ENCODE measurements at places on chromosomes 4 and X.

DNA sequence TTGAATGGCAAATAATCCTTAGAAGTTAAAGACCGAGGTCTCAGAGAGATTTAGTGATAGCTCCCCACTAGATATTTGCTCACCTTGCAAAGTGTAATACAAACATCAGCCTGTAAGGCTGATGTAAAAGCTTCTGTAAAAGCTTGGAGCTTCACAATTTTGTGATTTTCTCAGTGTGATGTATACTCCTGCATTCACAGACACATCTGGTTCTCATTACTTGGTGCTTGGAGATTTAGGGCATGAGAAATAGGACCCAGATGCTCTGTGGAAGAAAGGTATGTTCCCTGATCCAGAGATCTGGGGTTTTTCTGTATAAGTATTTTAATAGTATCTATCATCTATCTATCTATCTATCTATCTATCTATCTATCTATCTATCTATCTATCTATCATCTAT lies 1664.3 kb downstream of the C4orf33 start:
- no peak for DNase-seq

DNA sequence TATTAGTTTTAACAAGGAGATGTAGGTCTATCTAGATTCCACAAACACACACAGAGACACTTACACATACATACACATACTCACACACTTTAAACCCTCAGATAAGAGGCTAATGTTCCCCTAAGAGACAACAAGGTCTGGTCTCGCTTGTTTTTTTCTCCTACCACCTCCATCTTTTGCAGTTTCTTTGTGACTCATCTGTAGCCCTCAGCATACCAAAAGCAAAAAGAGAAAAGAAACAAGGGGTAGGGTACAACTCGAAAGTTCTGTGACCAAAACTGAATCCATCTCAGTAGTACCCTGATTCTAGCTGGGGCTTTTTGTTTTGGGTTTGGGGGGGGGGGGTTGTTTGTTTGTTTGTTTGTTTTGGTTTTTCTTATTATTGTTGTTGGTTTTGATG lies 12.2 kb upstream of the EXOSC9 start:
- DNase-seq = no peak

DNA sequence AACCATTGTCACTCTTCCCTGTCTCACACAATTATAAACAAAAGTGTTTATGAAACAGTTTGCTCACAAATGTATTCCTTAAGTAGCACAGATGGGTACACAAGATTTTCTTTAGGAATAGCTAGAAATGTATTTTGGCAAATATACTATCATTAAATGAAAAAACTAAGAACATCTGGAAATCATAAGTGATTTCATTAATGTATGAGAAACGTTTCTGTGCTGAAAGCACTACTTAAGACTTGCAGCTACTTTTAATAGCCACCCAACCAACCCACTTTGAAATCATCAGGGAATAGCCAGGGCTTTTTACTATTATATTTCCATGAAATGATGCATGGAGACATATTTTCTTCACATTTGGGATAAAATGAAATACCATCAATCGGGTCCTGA lies 62.3 kb upstream of the NAP1L5 start:
- DNase-seq = no peak

GRCh38 chrX:13179586-13179985 lies 135.2 kb upstream of the FAM9C start:
- no peak for DNase-seq

GRCh38 chrX:131746491-131746968 lies 202.7 kb downstream of the OR13H1 start:
- peak; percentile 59 for DNase-seq

DNA sequence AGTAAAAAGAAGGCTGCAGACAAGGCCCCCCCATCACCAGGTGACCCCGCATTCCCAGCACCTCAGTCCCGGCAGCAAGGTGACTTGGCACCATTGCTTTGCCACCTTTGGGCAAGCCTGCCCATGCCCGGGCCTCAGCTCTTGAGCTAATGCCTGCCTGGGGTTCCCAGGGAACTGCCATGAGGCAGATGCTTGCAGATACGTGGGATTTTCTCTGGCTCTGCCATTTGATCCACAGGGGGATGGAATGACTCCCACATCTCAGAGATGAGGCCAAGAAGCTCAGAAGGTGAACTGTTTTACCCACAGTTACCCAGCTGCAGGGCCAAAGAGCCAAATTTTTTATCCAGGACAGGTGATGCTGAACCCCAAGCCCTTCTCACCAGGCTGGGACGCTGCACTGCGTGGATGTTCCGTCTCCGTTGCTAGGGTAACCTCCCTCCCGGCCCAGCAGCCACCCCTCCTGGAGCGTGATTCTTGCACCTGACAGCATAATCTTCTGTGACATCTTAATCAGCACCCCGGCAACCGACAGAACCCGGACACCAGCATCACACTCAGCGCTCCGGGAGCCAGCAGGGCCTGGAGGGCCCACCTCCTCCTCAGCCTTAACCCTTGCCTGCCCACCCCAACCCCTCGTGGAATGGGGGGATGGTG lies 15.7 kb upstream of the MSX1 start:
- no peak for DNase-seq

DNA sequence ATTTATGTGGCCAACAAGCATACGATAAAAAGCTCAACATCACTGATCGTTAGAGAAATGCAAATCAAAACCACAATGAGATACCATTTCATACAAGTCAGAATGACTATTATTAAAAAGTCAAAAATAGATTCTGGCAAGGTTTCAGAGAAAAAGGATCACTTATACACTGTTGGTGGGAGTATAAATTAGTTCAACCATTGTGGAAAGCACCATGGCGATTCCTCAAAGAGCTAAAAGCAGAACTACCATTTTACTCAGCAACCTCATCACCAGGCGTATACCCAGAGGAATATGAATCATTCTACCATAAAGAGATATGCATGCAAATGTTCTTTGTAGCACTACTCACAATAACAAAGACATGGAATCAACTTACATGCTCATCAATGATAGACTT lies 478.7 kb upstream of the GALNTL6 start:
- no peak for DNase-seq

DNA sequence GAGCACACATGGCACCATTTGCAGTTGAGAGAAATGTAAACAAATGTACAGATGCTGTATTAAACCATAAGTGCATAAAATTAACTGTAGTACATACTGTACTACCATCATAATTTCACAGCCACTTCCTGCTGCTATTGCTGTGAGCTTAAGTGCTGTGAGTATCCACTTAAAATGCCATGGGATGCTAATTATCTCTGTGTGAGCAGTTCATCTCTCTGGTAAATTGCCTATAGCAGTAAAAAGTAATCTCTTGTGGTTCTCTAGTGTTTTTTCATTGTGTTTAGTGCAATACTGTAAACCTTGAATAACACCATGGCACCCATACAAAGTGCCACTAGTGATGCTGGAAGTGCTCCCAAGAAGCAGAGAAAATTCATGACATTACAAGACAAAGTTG lies 9.9 kb upstream of the SCOC start:
- DNase-seq = peak; percentile 33

DNA sequence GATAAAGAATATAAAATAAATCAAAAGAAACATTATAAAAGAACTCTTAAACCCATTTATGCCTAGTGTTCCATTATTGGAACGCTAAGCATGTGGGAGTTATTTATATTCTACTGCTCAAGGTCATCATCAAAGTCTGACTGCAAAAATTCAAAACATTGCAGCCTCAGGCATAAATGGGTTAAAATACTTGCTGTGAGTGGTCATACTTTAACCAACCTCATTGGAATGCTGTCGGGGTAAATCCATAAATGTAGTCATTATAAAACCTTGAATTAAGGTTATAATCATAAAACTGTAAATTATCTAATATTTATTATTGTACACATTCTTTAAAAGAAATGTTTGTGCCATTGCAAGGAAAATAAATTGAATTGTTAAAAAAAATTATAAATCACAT lies 55.0 kb downstream of the RPS6KA6 start:
- no peak for DNase-seq

DNA sequence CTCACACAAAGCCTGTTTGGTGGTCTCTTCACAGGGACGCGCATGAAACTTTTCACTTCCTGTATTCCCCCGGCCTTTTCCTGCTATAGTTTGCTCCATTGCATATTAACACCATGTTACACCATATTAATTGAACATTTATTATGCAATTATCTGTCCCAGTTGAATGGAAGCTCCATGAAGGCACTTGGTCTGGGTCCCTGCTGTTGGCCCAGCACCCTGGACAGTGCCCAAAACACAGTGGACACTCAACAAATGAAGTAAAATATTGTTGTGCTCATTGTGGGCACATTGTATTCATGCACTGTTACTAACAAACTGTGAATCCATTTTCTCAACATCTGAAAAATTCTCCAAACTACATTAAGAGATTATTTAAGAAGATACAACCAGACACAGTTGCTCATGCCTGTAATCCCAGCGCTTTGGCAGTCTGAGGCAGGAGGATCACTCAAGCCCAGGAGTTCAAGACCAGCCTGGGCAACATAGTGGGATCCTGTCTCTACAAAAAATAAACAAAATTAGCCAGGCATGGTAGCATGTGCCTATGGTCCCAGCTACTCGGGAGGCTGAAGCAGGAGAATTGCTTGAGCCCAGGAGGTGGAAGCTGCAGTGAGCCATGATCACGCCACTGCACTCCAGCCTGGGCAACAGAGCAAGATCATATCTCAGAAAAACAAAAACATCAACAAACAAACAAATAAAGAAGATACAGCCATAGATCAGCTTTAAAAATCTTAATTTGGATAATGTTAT lies 292.7 kb upstream of the TENM3 start:
- no peak for DNase-seq

- DNase-seq = no peak
Measured at GRCh38 chrX:109813236-109813635, 80.2 kb upstream of the ACSL4 start.

DNA sequence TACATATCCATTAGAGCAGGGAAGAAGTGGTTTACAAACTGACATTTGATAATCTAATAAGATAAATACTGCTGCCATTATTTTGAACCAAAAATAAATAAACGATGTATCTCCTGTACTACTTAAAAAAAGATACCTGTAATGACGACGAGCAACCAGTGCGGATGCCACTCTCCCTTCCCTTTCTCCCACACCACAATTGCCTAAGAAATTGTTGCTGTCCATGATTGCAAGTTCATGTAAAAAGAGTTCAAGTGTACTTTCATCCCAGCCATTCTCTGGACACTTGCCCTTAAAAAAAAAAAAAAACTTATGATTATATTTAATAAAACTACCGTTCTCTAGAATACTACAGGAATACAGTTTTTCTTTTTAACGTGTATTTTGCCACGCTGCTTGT lies 1.4 kb downstream of the SEPSECS start:
- DNase-seq = no peak

DNA sequence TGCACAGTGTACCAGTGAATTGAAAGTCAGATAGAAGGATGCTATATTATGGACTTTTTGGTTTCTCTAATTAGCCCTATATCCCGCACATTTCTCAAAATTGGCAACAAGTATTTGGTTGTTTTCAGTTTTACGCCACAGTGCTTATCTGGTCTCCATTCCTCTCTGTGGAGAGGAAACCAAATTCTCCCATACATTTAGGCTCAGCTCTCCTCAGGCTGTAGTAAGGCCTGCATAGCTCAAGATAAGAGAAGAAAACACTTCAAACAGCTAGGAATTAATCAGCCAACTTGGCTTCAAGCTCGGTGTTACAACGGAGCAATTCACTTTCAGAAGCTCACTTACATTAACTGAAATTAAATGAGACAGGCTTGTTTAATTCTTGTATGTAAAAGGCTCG lies 263.2 kb downstream of the PDHA2 start:
- DNase-seq = no peak

GRCh38 chrX:152117305-152117704 lies 21.1 kb downstream of the MAGEA10 start:
- DNase-seq = no peak

DNA sequence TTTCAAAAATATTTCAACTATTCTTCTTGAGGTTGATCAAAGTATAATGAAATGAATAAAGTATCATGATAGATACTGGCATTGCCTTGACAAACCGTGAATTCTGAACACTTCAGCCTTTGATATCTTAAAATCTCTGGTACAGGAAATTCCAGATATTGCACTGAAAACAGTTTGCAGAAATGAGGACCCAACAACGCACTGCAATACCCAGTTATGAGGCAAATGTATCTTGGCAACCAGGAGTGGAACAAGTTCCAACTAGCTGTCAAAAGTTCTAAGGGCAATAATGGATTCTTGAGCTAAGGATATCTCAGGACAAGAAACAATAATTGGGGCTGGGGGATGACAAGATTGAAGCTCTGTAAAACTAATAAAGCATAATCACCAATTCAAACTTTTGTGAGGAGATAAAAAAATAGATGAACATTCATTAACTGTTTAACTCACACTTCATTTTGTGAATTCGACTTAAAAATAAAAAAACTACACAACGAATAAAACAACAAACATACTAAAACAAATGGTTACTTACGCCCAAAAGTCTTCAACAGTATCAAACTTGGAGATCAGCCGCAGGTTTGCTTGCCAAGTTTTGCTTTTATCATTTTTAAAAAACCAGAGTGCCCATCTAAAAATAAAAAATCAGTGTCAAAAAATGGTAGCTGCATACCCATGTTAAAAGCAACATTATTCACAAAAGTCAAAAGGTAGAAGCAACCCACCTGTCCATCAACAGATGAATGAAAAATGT lies 38.1 kb downstream of the EIF4E start:
- no peak for DNase-seq

DNA sequence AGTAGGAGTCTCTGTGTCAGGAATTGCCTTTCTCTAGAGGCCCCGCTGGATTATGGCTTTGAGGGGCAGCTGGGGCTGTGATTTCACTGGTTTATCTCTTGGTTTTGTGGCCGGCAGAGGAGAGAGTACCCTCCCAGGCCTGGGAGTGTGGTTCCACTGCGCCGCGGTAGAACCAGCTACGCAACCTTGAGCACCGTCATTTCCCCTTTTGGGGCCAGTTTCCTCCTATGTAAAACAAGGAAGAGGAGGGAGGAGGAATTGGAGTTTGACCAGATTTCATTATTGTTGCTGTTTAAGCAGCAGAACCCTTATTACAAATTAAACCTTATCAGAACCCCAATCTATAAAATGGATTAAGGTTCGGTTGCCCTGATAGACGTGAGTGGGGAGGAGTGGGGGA lies 4.4 kb downstream of the SOX3 start:
- DNase-seq = no peak

DNA sequence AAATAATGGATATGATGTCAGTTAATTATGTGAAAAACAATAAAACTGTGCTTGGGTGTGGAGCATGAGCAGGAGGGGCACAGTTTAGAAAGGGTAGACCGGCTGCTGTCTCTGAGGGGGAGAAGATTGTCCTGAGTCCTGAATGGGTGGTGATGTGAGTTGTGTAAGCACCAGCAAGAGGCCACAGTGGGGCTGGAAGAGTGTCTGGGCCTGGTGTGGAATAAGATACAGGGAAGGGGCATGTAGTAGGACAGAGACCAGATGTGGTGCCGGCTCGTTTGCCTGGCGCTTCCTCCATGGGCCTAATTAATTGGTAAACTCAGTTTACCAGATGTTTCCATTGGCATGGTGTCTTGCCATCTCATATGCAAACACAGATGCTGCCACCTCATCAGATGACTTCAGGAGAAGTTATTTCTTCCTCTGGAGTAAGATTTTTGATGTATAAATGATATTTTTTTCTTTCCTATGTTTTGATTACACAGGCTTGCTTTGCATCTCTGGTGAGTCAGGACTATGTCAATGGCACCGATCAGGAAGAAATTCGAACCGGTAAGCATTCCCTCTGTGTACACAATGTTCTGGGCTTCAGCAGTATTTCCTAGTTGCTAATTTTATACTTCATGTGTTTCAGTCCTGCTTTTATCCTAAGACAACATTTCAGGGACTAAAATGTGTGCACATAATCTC lies 5.1 kb downstream of the MED28 start:
- DNase-seq = no peak

GRCh38 chr4:81723927-81724587 lies 252.3 kb upstream of the RASGEF1B start:
- DNase-seq = no peak

- no peak for DNase-seq
Measured at GRCh38 chr4:55530167-55530566, 16.5 kb downstream of the CLOCK start.

All from NCI-H1105 (cell line).